MM.1S (cell line): ENCODE measurements at places on chromosomes 2 and 18.

GRCh38 chr2:49972699-49973098 is 818.4 kb upstream of the FSHR start:
- DNase-seq: no peak

DNA sequence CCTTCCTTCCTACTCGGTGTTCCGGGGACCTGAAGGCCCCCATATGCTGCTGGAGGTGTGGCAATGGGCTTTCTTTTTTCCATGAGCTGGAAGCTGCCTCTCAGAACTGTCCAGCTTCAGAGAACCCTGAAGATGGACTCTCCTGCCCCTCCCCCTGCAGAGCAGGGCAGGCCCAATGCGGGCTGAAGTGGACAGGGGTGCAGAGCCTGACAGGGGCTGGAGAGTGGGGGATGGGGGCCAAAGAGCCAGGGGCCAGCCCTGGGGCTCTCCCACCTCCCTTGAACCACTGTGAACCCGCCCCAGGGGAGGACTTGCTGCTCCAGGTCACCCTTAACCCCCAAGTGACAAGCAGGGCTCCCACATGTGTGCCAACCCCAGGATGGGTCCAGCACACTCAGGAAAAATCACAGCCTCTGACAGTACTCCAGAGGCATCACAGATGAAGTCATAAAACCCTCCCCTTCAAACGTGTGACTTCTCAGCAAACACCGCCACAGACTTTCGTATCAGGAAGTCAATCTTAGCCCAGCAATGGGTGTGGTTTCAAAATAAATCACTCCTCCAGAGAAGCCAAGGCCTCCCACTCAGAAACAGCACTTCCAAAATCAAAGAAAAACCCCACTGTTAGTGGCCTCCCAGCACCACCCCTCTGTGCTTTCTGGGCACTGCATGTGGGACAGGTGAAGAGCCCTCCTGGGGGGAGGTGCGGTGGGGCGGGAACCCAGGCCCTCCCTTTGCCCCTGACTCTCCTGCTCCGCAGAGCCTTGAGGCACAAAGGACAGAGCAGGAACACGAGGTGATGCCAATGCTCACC is 135.8 kb downstream of the HDAC4 start:
- no peak for DNase-seq

GRCh38 chr18:1965016-1965415 is 606.3 kb downstream of the METTL4 start:
- no peak for DNase-seq

- peak; percentile 28 for DNase-seq
Measured at GRCh38 chr2:43402452-43402937, 176.1 kb upstream of the ZFP36L2 start.

- DNase-seq: peak; percentile 23
Measured at GRCh38 chr2:234267534-234267933, 217.0 kb downstream of the SPP2 start.

DNA sequence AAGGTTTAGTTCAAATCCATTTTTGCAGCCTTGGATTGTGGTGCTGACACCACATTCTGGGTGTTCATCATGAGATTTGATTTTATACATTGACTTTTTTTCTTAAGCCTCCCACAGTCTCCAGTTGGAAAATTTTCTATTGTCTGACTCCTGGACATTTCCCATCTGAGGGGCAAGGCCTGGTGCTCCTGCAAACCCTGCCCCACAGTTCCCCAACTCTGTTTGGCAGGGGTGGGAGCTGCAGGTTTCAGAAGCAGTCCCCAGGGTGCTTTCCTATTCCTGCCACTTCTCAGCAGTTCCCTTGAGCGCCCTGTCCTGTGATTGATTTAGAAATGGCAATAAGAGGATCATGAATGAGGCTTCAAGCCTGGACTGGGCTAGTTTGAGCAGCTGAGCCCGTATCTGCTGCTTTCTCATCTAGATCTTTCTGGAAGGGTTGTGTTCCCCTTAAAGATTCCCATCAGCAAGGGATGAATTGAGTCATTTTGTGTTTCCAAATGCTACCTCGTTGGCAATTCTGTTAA is 77.0 kb downstream of the CIB4 start:
- no peak for DNase-seq

DNA sequence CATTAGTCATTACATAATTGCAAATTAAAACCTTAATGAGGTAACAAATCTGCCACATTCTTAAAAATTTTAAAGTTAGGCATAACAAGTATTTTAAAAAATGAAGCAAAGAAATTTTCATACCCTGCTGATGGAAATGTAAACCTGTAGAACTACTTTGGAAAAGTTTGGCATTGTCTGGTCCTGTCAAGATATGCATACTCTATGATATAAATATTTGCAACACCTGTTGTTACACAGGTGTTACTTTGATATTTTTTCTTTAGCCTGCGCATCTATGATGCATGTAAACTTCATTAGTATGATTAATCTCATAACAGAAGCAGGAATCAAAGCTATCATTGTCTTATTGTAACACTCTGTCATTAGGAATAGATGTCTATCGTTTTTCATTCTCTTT is 634.3 kb downstream of the TRIB2 start:
- no peak for DNase-seq

DNA sequence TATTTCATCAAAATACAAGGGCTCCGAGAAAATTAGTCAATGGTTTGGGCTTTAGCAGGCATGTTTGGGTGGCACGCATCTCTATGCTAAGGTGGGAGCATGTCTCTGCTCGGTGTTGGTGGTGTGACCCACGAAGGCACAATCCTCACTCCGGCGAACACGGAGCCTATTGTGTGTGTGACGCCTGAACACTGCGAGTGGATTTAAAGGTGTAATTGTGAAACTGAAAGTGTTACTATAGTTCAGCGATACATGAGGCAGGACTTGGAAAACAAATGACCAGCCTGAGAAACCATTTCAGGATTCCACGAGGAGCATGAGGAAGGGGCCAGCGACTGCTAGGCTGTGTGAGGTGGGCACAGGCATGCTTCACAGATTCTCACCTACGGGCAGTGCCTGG is 41.7 kb upstream of the LDLRAD4 start:
- no peak for DNase-seq

DNA sequence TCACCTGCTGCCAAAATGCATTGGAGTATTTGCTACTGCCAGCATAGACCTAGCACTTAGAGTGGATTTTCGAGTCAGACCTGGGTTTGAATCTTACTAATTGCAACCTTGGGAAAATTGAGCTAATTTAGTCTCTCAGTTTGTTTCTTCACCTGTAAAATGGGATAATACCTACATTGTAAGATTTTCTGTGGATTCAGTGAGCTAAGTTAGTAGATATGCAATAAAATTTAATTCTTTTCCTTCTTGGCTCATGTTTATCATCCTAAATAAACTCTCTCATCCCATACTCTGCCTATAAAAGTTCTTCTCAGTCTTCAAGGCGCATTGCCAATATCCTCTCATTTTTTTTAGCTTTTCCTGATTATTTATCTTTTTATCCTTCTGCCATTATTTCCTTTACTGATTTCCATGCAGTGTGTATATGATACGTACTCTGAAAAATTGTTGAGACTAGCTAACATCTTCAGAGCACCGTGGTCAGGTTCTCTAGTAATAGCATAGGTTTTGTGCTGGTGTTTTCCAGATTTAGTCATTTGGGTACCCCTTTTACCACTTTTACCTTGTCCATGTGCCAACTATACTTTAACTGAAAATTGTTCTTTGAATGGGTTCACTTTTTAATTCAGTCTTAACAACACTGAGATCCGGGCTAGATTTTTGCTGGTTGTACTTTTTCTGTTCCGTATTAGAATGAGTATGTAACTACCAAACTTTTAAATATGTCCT is 7.3 kb downstream of the CEP192 start:
- no peak for DNase-seq

- no peak for DNase-seq
Measured at GRCh38 chr18:69531973-69532372, 131.3 kb downstream of the DOK6 start.

DNA sequence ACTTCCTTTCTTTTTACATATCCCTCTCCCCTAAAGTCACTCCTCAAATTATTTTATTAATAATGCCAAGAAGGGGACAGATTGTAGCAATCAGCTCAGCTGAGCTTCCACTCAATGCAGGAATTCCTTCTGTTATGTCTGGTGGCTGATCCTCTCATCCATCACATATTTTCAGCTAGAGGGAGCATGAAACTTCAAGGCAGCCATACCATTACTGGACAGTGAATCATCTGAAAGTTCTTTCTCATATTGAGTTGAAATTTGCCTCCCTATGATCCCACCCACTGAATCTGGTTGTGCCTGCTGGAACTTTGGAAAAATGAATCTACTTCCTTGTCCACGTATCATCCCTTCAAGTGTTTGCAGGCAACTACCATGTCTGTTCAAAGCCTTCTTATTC is 11.2 kb downstream of the ZNF385B start:
- DNase-seq: no peak

GRCh38 chr2:235966396-235966795 is 201.8 kb downstream of the GBX2 start:
- no peak for DNase-seq

DNA sequence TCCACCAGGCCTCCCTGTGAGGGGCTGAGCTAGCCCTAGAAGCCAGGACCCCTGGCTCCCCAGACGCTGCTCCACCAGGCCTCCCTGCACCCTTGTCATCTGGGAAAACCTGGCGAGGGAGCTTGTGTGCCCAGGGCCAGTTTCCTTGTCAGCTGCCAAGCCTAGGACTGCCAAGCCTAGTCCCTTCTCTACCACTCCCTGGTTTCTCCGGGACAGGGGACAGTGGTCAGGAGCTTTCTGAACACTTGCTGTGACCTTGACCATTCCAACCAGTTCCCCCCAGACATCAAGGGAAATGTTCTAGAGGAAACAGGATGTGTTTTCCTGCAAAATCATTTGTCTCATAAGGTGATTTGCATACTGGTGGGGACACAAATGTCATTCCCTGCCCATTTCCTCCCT is 41.3 kb upstream of the MRPL33 start:
- no peak for DNase-seq

DNA sequence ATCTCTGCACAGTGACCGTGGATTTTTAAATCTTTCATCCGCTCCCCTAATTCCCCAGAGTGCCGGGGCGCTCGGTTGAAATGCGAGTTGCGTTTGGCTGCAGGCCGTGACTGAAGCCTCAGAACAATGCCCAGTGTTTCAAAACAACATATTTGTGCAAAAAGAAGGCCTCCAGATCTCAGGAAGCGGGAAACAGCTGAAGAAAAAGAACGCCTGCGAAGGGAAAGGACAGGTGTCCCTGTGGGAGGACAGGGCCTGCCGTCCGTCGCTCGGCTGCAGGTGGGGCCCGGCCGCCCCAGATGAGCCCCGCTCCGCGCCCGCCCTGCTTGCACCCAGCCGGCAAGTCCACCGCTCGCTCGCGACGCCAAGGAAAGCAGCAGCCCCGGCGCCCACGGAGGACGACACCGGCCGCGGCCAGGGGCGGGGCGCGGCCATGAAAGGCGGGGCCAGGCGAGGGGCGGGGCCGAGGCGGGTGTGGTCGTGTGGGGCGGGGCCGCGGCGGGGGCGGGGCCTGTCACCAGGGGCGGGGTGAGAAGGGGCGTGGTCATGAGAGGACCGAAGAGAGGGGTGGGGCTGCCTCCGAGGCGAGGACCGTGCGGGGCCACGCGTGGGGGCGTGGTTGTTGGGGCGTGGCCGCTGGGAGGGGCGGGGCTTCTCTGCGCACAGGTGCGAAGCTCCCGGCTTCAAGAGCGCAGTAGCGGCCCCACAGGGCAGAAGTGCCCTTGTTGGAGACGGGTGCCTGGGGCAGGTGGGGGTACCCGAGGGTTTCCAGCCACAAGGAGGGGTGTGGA is 17.6 kb upstream of the BOK start:
- no peak for DNase-seq

GRCh38 chr2:11867926-11868325 is 121.5 kb downstream of the LPIN1 start:
- DNase-seq: no peak

DNA sequence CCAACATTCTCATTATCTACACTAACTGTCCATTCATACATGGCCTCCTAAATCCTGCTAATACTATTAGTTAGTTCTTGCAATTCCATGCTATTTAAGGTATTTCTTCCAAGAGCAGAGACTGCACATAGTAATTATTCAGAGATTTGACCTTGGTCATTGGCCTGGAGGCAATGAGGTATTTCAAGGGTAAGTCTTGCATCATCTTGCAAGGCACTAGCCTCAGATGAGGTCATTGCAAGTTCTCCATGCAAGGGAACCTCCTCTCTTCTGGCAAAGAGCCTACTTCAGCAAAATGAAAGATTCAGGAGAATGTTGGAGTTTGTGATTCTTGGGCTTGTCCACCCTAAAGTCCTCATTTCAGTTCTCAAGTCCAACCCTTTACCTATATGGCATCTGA is 48.5 kb upstream of the IKZF2 start:
- DNase-seq: no peak

DNA sequence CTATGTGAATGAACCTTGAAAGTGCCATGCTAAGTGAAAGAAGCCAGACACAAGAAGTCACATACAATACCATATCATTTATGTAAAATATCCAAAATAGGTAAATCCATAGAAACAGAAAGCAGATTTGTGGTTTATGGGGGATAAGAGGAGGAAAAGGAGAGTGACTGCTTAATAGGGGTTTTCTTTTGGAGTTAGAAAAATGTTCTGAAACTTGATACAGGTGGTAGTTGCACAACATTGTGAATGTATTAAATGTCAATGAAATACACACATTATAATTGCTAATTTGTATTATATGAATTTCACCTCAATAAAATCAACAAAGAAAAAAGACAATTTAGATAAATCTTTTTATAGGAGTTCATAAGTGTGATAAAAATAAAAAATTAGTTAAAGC is 37.1 kb downstream of the MEMO1 start:
- peak; percentile 21 for DNase-seq

DNA sequence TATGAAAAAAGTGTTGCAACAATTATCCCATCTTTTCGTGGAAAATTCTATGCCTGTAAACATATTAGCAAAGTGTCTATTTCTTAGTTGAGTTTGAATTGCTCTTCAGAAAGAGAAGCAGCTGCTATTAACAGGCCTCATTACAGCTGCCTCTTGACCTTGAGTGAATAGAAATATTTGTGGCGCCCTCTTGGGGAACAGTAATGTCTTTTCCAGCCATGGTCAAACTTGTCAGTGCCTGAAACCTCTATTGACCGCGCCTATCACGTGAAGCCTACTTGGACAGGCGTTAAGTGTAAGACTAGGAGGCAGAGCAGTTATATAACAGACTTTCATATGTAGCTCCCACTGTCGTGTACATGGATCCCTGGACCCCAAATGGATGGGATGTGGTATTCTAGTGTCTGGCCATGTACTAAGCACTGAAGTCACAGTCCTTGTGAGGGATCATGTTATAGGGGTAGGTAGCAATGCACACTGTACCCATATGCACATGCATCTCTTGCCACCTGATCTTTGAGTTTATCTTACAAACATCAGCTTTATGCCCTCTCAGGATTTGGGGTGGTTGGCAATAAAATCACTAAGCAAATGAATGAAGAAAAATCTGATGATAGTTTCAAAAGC is 245.0 kb downstream of the PTGR3 start:
- peak; percentile 61 for DNase-seq

DNA sequence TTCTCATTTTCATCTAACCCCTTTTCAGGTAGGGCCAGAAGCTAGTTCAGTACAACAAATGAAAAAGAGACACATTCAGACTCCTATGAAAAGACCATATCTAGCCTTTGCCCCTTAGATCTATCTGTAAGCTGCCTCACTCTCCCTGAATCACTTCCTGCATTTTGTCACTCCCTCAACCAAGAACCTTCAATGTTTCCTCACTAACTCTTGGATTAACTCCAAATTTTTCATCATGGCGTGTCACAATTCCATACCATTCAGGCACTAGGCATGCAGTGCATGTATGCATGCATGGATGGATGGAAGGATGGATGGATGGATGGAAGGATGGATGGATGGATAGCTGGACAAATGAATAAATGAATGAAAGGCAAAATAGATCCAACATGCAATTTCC is 356.9 kb downstream of the TNS1 start:
- no peak for DNase-seq
